Neuronal stem cell (in vitro differentiated cells): ENCODE measurements at places on chromosomes 16 and 17.
A peak's percentile ranks its signal among the peaks of the same experiment; 100 is the strongest.

GRCh38 chr16:49356728-49357488, 16.7 kb upstream of the C16orf78 start:
- DNase-seq = no peak
- H3K27me3 ChIP-seq = no peaks in the 10 kb centered on the region
- no peaks in the 10 kb centered on the region for H3K4me1 ChIP-seq
- no peak overlapping the region for H3K27ac ChIP-seq

GRCh38 chr16:85777583-85778310, 21.6 kb downstream of the EMC8 start:
- no peak for DNase-seq
- peaks cover 62% of the 10 kb centered on the region for H3K36me3 ChIP-seq
- H3K4me3 ChIP-seq = no peak overlapping the region
- no peaks in the 10 kb centered on the region for H3K4me1 ChIP-seq
- H3K27me3 ChIP-seq = no peaks in the 10 kb centered on the region

- H3K4me1 ChIP-seq = peaks cover 5% of the 10 kb centered on the region
- peak overlapping the region; percentile 47 for H3K27ac ChIP-seq
- no peak overlapping the region for H3K4me3 ChIP-seq
- no peaks in the 10 kb centered on the region for H3K27me3 ChIP-seq
Observed at GRCh38 chr17:64343833-64344637, 46.6 kb downstream of the PECAM1 start.

DNA sequence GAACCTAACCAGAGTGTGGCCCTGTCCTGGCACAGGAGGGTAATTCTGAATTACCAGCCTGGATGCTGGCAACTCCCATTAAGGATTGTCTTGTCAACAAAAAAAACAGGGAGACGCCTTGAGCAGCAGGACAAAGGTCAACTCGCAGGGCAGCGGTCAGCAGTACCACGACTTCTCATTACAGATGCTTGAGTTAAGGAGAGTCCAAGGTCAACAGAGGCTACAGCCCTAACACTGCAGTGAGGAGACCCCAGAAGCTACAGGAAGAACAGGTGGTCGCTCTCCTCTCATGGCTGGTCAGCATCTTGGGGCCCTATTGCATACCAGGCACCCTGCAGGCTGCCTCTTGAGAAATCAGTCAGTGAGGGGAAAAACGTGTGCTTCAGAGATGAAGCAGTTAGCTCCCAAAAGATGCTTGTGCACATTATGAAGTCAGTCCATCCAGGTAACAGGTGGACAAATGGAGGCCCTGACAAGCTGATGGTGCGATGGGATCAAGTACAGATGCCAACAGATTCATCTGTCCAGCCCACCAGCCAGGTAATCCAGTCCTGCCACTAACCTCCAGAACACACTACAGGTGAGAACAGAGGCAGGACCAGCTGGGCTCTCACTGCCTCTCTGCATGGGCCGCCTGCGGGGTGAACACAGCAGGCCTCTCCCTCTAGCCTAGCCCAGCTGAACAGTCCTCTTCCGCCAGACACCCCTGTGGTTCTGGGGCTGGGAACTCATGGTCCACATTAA, 4.2 kb downstream of the CSNK1D start:
- H3K36me3 ChIP-seq = peaks cover 80% of the 10 kb centered on the region
- peaks cover 14% of the 10 kb centered on the region for H3K4me1 ChIP-seq
- no peak overlapping the region for H3K4me3 ChIP-seq
- no peaks in the 10 kb centered on the region for H3K27me3 ChIP-seq
- no peak overlapping the region for H3K27ac ChIP-seq

DNA sequence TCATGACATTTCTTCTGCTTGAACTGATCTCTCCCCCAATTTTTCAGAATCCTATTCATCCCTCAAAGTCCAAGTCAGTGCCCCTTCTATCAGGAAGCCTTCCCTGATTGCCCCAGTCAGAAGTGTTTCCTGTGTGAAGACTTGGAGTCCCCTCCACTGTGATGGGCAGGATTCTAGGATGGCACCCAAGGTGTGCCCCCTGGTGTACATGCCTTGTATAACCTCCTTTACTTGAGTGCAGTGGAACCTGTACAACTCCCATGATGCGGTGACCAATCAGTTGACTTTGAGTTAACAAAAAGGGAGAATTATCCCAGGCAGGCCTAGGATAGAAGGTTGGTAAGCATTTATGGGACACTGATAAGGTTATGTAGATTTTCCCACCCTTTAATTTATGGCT, 23.4 kb downstream of the MYH13 start:
- no peak overlapping the region for H3K27ac ChIP-seq
- DNase-seq = no peak
- H3K27me3 ChIP-seq = no peaks in the 10 kb centered on the region
- H3K4me1 ChIP-seq = no peaks in the 10 kb centered on the region
- H3K4me3 ChIP-seq = no peak overlapping the region
- no peaks in the 10 kb centered on the region for H3K36me3 ChIP-seq

DNA sequence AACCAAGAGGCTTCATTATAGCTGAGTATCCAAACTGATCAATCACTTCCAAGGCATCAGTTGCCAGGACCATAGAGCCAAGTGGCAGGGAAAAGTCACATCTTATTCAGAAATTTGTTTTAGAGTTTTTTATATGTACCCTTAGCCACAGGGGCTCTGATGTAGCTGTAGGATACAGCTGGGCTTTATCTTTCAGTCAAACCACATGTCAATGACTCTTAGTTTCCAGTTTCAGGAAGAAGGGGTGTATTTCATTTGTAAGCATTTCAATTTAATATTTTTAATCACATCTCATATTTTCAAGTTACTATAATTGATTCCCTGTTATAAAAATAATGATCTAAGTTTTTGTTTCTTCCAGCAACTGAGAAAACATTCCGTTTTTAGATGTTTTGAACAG, 2.9 kb upstream of the FLCN start:
- peaks cover 10% of the 10 kb centered on the region for H3K36me3 ChIP-seq
- H3K4me3 ChIP-seq = no peak overlapping the region
- DNase-seq = no peak

DNA sequence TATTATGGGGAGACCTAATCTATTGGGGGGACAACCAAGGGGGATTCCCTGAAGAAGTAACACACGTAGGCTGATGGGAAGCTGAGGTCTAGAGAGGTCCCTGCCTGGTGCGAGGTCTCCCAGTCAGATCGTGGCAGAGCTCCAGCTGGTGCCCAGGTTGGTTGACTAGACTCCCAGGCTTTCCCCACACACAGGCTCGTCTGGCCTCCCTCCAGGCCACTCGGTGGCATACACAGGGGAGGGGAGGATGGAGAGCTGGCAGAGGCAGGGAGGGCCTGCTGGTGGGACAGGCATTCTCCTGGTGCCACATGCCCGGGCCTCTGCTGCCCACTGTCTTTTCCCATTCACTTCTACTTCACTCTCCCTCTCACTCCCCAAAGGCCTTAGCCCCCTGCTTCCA, 8.5 kb upstream of the SOCS3 start:
- no peaks in the 10 kb centered on the region for H3K36me3 ChIP-seq
- H3K27me3 ChIP-seq = no peaks in the 10 kb centered on the region
- peaks cover 56% of the 10 kb centered on the region for H3K4me1 ChIP-seq
- no peak overlapping the region for H3K27ac ChIP-seq

GRCh38 chr17:79738643-79739042, 7.9 kb downstream of the ENPP7 start:
- DNase-seq = no peak
- no peak overlapping the region for H3K4me3 ChIP-seq
- peaks cover 24% of the 10 kb centered on the region for H3K27me3 ChIP-seq
- H3K4me1 ChIP-seq = peaks cover 9% of the 10 kb centered on the region
- H3K36me3 ChIP-seq = no peaks in the 10 kb centered on the region
